AML-193 (cell line): ENCODE measurements at places on chromosomes 6 and 20.

GRCh38 chr6:138572167-138572875 is 73.0 kb upstream of the NHSL1 start:
- no peak for DNase-seq

DNA sequence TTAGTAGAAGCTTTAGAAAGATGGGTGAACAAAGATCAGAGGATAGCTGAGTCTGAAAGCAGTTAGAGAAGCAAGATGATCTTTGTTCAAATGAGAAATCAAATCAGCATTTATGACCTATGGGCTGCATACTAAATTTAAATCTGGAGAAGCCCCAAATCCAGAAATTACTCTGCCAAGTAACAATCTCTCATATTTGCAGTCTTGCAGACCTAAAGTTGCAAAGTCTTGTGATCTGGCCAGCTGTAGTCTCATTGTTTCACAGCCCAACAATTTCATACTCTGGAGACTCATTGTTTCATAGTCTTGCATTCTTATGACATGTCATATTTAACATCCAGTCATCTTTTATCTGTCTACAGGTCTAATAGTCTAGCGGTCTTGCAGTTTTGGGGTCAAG is 364.9 kb upstream of the RSPO3 start:
- no peak for DNase-seq

GRCh38 chr6:125117818-125118217 is 35.8 kb upstream of the TPD52L1 start:
- DNase-seq: no peak

DNA sequence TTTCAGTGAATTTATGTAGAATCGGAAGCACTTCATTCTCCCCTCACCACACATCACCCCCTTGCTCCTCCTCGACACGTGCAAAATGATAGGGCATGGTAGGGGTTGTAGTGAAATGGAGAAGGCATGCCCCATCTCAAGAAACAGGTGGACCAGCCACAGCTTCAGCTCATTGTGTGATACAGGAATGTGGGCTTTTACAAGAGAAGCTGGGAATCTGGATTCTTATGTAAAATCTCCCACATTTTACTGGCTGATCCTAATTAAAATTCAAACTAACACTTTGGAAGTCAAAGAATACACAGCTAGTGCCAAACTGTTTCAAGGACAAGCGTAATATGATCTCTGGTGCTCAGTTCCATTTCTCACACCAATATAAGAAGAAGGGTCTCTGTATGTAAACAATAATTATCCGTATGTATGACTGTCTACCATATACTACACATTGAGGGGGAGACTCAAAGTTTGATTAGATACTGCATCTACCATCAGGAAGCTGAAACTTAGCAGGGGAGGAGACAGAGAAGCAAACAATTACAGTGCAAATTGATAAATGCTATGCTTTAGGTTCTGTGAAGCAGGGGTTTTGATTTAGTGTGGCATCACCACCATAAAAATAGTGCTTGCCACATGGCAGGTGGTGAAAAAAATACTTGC is 24.3 kb upstream of the KIAA0408 start:
- no peak for DNase-seq

GRCh38 chr6:148836751-148837150 is 89.9 kb downstream of the UST start:
- DNase-seq: no peak

- no peak for DNase-seq
Observed at GRCh38 chr20:13625304-13625979, 13.3 kb downstream of the TASP1 start.

DNA sequence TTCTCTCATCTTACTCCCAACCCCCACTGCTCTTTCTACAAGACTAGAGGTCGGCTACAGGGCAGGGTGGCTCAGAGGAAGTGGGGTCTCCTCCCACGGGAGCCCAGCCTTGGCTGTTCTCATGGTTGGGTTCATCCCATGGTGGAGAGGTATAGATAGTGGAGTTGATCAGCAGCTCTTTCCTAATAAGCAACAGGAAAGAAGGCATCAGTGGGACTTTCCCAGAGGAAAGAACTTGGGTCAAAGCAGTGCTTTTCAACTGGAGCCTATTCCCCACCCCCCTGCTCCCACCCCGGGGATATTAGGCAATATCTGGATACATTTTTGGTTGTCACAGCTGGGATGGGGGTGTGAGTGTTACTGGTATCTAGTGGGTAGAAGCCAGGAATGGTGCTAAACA is 200.9 kb downstream of the NFATC2 start:
- no peak for DNase-seq

- no peak for DNase-seq
Observed at GRCh38 chr20:44616604-44616964, 34.2 kb downstream of the PKIG start.

GRCh38 chr20:32195581-32195980 is 12.0 kb downstream of the PLAGL2 start:
- DNase-seq: no peak

DNA sequence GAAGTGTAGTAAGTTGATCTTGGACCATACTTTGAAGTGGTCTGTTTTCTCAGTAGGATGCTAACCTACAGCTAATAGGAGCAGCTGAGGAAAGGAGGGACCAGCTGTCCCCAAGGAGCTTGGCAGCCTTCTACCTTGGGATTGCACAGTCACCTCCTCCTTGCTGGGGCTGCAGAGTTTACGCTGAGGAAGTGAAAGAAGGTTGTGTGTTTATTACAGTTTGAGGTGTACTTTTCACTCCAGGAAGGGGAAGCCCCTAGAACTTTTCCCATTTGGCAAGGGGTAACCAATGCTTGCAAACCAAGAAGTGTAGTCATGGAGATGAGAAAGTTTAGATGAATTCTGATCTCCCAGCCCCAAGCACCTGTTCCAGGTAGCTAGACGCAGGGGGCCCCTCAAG is 58.8 kb downstream of the BMP6 start:
- no peak for DNase-seq

DNA sequence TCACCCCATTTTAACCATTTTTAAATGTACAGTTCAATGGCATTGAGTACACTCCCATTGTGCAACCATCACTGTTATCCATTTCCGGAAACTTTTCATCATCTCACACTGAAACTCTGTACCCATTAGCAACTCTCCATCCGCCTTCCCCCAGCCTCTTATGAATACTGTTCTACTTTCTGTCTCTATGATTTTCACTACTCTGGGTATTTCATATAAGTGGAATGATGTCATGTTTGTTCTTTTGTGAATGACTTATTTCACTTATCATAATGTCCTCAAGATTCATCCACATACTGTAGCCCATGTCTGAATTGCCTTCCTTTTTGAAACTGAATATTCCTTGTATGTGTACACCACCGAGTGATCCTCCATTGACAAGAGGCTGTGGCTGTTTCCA is 92.9 kb upstream of the TOX2 start:
- no peak for DNase-seq

- no peak for DNase-seq
Observed at GRCh38 chr6:39056681-39057080, 8.1 kb downstream of the GLP1R start.

DNA sequence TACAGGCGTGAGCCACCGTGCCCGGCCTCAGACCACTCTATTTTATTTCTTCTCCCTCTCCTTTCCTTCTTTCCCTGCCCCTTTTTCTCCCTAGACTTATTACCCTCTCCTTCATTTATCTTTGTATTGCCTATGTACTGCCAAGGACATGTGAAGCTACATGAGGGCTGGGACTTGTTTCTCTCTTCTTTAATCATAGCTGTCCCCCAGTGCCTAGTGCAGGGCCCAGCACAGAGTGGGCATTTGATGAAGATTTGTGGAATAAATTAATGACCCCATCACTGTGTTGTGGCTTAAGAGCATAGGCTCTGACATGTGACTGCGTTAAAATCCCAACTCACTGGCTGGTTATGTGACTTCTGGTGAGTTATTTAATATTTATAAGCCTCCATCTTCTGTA is 6.0 kb downstream of the DOK5 start:
- DNase-seq: no peak

- no peak for DNase-seq
Observed at GRCh38 chr6:123598011-123598410, 38.7 kb downstream of the TRDN start.

- DNase-seq: no peak
Observed at GRCh38 chr6:109336221-109336961, 45.9 kb downstream of the CD164 start.

- no peak for DNase-seq
Observed at GRCh38 chr6:140572129-140572528, 1197.7 kb upstream of the CITED2 start.

DNA sequence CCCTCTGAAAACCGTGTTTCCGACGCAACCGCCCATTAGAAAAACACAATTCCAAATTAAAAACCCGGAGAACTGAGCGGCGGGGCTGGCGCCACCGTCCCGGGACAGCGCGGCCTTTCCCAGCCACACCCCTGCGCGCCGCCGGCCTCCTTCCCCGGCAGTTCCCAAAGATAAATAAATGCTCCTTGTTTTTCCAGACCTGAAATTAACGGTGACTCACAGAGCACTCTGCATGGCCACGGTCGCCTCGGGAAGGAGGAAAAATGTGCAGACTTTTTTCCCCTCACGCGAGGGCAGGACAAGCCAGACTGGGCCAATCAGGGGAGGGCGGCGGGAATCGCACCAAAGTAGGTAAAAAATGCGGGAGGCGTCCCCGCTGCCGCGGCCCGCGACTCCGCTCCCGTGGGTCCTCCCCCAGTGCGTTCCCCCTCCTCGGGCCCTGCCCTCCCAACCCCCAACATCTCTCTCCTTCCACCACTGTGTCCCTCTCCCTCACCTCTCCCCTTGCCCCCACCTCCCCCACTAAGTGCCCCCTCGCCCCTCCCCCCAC is 828 bp upstream of the DSTN start:
- DNase-seq: no peak

- no peak for DNase-seq
Observed at GRCh38 chr6:104957301-104958177, 632 bp downstream of the LIN28B start.

DNA sequence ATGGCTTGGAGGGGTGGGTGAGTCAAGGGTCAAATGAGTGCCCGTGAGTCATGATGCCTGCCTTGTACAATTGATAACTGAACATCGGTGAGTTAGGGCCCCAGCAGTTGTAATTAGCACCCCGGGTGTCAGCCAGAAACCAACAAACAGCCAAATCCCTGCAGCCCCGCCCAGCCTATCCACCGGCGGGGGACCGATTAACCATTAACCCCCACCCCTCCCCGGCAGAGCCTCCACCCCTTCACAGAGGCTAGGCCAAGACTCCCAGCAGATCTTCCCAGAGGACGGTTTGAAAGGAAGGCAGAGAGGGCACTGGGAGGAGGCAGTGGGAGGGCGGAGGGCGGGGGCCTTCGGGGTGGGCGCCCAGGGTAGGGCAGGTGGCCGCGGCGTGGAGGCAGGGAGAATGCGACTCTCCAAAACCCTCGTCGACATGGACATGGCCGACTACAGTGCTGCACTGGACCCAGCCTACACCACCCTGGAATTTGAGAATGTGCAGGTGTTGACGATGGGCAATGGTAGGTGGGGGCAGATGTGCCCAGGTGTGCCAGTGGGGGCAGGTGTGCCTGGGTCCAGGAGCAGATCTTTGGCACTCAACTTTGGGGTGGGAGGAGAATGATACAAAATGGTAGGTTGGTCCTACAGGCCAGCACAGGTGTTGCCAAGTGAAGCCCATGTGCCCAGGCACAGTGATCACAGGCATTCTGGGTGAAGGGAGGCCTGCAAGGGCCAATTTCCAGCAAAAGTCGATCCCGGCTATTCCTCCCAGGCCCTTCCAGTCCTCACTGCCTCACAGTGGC is 45.7 kb downstream of the HNF4A start:
- no peak for DNase-seq

DNA sequence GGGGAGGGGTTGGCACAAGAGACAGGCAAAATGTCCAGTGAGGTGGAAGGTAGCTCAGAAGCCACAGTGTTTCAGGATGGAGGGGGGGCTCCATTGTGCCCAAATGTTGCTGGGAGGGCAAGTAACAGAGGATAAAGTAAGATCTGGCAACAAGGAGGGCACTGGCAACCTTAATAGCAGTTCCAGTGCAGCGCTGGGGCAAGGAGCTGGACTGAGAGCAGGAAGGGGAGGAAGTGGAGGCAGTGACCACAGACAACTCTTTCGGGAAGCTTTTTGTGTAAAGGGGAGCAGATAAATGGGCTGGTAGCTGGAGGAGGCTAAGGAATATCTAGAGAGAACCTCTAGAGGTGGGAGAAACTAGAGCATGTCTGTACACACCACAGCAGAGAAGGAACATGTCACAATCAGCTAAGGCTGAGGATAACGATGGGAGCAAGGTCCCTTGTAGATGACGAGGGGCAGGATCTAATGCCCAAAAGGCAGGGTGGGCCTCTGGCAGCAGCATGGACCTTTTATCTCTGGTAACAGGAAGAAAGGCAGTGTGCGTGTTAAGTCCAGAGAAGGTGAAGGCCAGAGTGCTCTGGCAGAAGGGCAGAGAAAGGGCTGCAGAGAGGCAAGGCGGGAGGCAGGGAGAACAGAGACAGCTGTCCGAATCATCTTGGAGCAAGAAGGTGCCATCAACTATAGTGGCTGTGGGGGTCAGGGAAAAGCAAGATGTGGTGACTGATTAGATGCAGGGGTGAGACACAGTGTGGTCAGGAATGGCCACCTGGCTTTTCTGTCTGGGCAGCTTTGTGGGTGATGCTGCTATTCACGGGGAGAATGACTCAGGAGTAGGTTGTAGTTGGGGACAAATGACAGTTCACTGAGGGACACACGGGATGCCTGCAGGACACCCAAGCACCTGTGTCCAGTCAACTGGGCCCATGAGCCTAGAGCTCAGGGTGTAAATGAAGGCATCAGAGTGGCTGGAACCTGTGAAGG is 17.4 kb downstream of the TMEM242 start:
- DNase-seq: no peak

DNA sequence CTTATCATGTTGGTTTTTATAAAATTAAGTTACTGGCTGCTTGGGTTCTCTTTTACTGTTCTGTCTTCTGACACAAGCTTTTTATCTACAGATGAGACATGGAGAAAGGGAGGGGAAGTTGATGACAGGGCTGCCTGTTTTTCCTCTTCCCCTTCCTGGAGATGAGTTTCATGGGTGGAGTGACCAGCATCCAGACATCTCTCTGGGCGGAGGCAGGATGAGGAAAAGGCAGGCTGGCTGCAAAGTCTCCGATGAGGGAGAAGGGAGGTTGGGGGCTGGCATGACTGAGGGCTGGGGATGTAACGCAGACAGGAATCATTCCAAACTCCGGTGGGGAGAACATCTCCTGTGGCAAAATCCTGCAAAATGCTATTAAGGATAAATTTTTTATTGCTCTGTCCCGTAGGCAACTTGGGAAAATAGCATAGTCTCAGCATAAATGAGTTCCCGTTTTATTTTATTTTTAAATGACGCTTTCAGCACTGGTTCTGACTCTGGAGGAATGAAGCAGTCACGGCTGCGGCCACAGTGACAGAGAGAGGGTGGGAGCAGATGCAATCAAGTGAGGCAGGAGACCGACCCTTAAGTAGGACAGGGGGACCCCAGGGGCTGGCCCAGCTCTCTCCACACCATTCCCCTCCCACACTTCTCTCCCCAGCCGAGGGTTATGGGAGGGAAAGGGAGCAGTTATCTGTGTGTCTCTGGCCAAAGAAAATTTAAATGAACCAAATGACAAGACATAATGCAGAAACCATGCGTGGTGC is 108.8 kb upstream of the PMEPA1 start:
- DNase-seq: no peak
